ENCODE measurements at places on chromosomes 6 and 20.
A peak's percentile ranks its signal among the peaks of the same experiment; 100 is the strongest.

DNA sequence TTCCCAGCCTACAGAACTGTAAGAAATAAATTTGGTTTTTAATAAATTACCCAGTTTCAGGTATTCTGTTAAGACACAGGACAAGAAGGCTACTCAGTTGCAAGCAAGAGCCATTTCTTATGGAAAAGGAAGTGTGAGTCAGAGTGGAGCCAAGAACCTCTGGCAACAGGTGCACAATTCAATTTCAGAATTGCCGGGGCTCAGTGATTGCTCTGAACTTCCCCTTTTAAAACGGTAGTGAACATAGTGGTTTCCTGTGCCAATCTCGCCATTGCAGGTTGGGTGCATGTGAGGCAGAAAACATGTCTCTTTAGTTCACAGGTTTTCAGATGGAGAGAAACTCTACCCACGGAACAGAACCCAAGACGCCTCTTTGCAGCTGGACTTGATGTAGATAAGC, 16.4 kb downstream of the PIGT start:
- no peak for DNase-seq

- DNase-seq = no peak
Observed at GRCh38 chr6:158262755-158263154, 49.5 kb upstream of the TULP4 start.

GRCh38 chr6:75210885-75211739, 5.3 kb upstream of the COL12A1 start:
- no peak for DNase-seq

DNA sequence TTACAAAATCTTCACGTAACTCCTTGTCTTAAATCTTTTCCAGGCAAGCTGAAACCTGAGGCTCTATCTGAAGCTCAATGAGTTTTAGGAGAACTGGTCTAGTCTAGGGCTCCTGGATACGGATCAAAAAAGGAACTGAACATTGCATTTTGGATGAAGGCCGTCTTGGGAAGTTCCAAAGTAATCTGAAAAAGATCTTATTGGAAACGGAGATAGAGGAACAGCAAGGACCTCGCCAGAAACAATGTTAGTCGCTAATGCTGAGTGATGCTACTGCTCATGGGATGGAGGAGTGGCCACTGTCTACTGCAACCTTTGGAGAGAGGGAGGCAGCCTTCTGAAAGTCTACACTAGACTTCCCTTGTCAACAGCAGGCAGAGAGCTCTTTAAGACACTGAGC, 91.4 kb upstream of the ATXN1 start:
- no peak for DNase-seq

DNA sequence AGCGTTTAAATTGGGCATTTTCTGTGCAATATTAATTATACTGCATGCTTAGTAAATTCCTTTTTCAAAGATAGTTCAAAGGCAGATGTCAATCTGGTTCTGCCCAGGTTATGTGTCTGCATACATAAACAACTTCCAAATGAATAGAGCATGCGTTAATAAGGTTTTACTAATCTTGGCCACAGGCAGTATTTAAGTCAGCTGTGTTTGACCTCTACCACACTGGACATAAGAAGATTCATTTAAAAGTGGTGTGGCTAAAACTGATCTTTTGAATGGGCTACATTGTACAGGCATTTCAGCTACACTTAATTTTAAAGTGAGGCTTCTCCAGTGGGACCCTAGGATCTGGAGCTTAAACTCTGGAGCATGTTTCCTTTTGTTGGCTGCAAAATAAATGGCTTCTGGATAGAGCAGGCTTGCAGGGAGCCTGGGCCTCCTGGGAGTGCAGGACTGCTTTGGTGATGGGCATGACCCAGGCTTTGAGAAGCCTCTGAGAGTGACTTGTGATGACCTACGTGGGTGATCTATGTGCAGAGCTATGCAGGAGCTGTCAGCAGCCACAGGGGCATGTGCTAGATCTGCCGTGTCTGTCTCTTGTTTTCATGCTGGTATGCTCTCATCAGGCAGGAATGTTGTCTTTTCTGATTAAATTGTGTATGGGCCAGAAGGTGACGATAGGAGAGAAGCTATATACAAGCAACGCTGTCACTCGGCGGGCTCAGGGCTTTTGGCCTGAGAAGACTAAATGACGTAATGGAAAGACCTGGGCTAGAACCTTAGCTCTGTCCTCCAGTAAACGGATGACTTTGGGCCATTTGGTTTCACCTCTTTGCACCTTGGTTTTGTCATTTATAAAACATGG, 331.2 kb downstream of the QKI start:
- no peak for DNase-seq

GRCh38 chr6:156864557-156864956, 87.4 kb downstream of the ARID1B start:
- DNase-seq = no peak

GRCh38 chr6:119126140-119126539, 47.7 kb upstream of the FAM184A start:
- DNase-seq = no peak

DNA sequence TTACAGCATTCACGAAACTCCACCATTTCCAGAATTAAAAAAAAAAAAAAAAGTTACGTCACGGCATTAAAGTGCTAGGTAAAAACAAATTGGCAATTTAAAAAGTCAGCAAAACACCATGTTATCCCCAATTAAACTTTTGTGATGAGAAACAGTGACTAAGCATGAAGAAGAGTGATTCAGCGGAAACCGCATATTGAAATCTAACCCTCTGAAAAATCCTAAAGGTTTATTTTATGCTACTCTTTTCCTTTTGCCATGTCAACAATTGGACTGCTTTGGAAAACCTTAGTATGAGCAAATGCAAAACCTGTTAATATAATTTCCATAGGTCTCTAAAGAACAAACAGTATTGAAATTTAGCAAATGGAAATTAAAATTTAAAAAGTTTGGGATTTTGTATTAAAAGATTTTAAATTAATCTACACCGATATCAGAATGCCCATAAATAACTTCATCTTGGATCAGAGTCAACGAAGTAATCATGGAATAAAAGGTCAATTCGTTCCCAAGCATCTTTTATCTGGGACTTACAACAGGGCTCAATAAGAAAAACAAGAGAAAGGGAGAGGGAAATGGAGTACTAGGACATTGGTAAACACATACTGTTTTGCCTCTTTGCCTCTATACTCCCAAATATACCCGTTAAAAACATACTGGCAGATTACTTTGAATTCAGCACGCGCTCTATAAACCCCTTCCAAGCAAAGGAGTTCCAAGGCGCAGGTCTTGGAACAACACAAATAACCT, 1.1 kb downstream of the FBXO30 start:
- no peak for DNase-seq

- no peak for DNase-seq
Observed at GRCh38 chr6:159871241-159871640, 19.5 kb upstream of the MAS1 start.

DNA sequence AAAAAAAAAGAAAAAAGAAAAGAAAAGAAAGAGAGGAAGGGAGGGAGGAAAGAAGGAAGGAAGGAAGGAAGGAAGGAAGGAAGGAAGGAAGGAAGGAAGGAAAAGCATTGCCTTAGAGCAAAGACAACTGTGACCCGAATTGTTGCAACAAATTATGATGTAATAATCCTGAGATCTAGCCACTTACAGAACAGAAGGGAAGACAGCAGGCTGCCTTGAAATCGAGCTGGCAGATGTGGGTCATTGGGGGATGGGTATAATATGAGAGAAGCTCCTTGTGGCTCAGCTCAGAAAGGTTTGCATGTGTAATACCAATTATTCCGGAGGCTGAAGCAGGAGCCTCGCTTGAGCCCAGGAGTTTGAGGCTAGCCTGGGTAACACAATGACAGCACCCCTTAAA, 208.1 kb upstream of the PROKR2 start:
- no peak for DNase-seq

- no peak for DNase-seq
Observed at GRCh38 chr20:46731770-46732169, 22.3 kb downstream of the SLC2A10 start.

DNA sequence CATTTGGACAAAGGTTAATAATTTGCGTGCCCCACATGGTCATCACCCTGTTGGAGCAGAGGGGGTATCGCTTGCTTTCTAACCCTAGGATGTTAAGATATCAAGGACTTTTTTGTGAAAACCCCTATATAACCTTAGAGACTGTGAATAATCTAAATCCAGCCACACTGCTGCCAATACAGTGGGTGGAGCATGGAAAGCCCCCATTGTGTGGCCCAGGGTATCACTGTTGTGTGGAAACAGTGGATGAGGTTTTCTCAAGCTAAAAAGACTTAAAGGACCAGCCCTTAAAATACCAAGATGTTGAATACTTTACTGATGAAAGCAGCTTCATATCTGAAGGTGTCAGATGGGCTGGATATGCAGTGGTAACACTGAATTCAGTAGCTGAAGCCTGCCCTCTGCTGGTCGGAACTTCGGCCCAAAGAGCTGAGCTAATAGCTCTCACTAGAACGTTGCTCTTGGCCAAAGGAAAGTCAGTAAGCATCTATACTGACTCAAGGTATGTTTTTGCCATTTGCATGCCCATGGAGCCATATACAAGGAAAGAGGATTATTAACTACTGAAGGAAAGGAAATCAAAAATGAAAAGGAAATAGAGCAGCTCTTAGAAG, 695.2 kb downstream of the PHF3 start:
- peak; percentile 0 for DNase-seq

- peak; percentile 27 for DNase-seq
Observed at GRCh38 chr6:85641897-85642773, 551 bp downstream of the SYNCRIP start.

DNA sequence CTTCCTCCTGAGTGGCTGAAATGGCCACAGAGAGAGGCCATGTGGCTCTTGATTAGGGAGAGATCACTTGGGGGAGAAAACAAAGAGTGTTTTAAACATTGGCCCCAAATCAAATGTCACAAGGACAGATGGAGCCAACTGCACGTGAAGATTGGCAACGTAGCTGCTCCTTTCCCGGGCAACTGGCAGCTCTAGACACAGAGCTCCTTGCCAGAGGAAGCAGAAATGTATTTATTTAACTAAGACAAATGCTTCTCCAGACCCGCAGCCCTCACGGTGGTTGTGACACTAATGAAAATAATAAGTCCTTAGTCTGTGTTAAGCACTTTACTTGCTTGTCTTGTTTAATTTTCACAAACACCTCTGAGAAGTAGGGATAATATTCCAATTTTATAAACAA, 49.6 kb upstream of the DSN1 start:
- DNase-seq = no peak

- no peak for DNase-seq
Observed at GRCh38 chr6:28751514-28751913, 172.3 kb downstream of the TRIM27 start.

GRCh38 chr6:6808915-6809314, 220.4 kb downstream of the LY86 start:
- DNase-seq = no peak

- DNase-seq = no peak
Observed at GRCh38 chr20:41670631-41671030, 52.5 kb upstream of the CHD6 start.

GRCh38 chr6:122730775-122731386, 48.6 kb upstream of the FABP7 start:
- no peak for DNase-seq

All from activated CD4-positive, alpha-beta T cell treated with anti-CD3 and anti-CD28 coated beads for 24 hours (primary cell).